Urinary bladder (tissue), 4 donors: ENCODE measurements at places on chromosomes 4 and X. TPM values are rescaled to one million over a fixed set of nuclear protein-coding genes. Genes with fewer than 3 reads are reported as not detected.

RPS6KA6 gene
- polyA plus RNA-seq = 1.4 TPM

LUZP4 gene
- polyA plus RNA-seq = not detected

TCEAL9 gene
- 102 TPM for polyA plus RNA-seq

PF4V1 gene
- polyA plus RNA-seq = not detected

HHIP gene
- 9.1 TPM for polyA plus RNA-seq

CCKAR gene
- polyA plus RNA-seq = not detected

CFAP47 gene
- 0.01 TPM for polyA plus RNA-seq

LRIT3 gene
- polyA plus RNA-seq = 0.06 TPM

TDO2 gene
- polyA plus RNA-seq = 0.28 TPM
